ENCODE measurements at places on chromosomes 7 and 10. TPM values are rescaled to one million over a fixed set of nuclear protein-coding genes. Genes with fewer than 3 reads are reported as not detected.
A peak's percentile ranks its signal among the peaks of the same experiment; 100 is the strongest.

- no peak for DNase-seq
Observed at GRCh38 chr7:139203992-139204391, 27.0 kb upstream of the UBN2 start.

DNA sequence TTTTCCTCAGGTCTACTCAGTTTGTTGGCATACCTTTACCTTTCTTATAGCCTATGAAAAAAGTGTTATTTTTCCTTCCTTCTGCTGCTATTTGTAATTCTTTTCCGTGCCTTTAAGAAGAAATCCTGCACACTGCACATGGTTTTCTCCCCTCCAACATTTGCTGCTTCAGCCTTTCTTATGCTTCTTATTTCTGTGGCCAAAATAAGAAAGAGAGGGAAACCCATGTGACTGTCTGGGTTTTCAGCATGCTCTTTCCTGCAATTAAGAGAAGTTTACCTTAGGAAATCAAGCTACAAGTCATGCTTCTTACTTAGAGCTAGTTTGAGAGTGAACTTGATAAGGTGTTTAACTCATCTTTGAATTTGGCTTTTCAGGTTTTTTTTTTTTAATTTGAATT lies 11.0 kb downstream of the TBC1D12 start:
- DNase-seq, result no peak

GRCh38 chr10:97179731-97180362 lies 5.9 kb downstream of the SLIT1 start:
- DNase-seq, result no peak

GRCh38 chr10:48317321-48317990 lies 11.0 kb downstream of the MAPK8 start:
- no peak for DNase-seq

Gene CHST15
- total RNA-seq, result 0.16 TPM

GRCh38 chr7:112789817-112790585 lies at the start of gene TMEM168:
Gene TMEM168, minus strand, starts transcription at chr7:112790393. Its CDS starts 5,568 bp downstream, at chr7:112784825.
- peak; percentile 95 for DNase-seq

DNA sequence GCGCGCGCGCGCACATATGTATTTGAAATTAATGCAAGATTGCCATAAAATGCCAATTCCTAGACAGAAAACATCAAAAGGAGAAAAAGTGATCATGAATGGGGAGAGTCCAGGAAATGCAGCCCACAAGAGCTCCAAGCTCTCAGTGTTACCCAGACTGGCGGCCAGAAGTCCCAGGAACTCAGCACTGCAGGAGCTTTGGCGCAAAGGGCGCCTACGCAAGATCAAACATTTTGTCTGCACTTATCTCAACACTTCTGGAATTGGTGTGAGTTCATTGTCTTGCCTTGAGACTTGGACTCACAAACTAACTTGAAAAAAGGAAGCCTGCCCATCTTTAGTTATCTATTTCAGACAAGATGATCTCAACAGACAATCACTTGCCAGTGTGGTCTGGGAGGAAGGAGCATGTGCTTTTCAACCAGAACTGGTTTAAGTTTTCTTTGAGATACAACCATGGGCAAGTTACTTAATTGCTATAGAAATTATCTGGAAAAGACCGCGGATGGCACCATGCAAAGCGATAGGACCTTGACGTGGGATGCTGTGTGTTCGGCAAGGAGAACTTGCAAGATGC lies 77.2 kb downstream of the KIAA1549 start:
- peak; percentile 74 for DNase-seq

Gene NDUFB2
- 183 TPM for total RNA-seq

GRCh38 chr10:5545778-5546710 lies 21.3 kb downstream of the CALML3 start:
- no peak for DNase-seq

Gene ABI1
- total RNA-seq, result 54.5 TPM

Gene GALNT11
- 22.0 TPM for total RNA-seq

- no peak for DNase-seq
Observed at GRCh38 chr10:48496831-48497779, 107.8 kb downstream of the ARHGAP22 start.

DNA sequence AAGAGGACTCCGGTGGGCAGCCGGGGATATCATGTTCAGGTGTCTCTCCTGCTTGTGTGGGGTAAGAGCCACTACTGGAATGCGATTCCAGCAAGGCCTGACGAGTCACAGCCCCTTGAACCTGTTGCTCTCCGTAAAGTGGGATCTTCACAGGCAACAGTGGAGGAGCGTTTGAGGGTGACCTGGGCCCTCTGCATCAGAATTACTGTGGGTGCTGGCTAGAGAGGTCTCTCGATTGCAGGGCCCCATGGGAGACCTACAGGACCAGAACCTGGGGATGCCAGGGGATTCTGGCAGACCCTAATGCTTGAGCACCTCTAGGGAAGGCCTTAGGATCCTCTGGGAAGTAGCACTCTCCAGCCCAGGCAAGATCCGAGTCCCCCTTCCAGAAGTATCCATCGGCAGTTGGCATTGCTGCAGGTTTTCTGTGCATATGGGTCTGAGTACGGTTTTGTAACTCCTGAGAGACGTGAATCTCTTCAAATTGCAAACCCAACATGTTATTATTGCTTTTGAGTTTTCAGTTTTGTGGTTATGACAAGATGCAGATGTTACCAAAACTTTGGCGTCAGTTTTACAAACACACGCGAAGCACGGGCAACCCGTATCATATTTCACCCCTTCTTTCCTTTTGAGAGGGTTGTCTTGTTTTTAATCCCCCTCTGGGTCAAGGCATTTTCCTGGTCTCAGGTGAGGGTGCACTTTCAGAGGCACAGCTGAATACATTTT lies 4.6 kb downstream of the MGMT start:
- no peak for DNase-seq

- no peak for DNase-seq
Observed at GRCh38 chr7:134649226-134649775, 2.6 kb downstream of the BPGM start.

Gene MLXIPL
- not detected for total RNA-seq

Gene TBX20
- total RNA-seq, result 0.24 TPM

GRCh38 chr10:17066807-17067206 lies 62.8 kb downstream of the CUBN start:
- no peak for DNase-seq

- DNase-seq, result peak; percentile 64
Observed at GRCh38 chr7:111561654-111561903, 713 bp downstream of the IMMP2L start.

DNA sequence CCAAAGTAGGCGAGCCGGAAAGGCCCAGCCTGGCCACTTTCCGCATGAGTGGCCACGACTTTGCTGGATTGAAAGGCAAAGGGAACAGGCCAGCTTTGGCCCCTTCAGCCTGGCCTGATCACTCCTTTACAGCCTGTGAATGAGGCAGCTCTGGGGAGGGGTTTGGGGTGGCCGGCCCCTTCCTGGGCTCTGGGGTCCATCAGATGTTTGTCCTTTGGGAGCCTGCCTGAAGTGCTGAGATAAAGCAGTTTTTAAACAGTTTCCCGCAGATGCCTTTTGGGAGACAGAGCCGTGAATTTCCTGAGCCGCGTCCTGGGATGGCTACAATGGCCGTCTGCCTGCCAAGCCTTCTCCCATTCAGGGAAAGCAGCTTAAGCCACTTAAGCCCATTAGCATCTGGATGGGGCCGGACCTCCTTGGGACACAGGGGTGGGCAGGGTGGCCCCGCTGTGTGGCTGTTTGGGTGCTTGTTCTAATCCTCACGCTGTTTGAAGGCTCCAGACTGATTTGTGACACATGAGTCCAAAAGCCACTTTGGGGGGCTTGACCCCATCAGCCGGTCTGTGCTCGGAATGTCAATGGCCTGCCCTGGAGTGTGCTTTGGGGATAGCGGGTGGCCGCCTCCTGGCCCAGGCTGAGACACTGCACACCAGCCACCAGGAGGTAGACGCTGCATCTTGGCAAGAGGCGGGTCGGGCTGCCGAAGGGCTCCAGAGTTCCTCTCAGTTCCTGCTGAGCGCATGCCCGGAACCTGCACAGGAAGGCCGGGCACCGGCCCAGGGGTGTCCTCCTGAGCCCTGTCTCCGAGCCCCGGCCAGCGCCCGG lies 38.9 kb downstream of the NKX6-2 start:
- no peak for DNase-seq

DNA sequence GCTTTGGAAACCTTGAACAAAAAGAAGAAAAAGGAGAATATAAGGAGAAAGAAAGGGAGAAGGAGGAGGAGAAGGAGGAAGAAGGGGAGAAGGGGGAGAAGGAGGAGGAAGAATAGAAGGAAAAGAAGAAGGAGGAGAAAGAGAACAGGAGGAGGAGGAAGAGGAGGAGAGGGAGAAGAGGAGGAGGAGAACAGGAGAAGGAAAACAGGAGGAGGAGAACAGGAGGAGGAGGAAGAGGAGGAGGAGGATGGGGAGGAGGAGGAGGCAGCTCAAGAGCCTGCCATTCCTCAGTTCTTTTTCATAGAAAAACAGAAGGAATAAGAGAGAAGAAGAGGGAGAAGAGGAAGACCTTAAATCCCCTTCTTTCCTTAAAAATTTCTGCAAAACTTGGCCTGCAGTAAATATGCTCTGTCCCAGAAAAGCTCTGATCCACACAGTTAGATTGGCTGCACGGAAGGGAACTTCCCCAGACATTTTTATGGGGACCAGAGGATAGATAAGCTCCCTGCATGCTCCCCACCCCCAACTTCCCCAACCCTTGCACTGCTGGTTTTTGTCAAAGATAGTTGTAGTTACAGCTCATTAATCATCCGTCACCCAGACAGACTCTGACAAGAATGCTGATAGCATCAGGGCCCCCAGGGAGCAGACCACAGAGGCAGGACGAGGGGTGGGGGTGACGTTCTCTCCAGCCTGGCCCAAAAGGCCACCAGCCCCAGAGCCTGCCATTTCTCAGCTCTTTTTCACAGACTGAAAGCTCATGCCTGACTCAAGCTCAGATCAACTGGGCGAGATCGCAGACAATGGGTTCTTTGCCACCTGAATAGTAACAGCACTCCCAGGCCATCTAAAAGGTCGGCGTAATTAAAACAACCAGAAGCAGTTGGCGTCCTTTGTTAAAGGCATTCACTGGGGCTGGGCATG lies 34.5 kb upstream of the LYZL1 start:
- no peak for DNase-seq

Gene PNLIPRP2
- not detected for total RNA-seq

DNA sequence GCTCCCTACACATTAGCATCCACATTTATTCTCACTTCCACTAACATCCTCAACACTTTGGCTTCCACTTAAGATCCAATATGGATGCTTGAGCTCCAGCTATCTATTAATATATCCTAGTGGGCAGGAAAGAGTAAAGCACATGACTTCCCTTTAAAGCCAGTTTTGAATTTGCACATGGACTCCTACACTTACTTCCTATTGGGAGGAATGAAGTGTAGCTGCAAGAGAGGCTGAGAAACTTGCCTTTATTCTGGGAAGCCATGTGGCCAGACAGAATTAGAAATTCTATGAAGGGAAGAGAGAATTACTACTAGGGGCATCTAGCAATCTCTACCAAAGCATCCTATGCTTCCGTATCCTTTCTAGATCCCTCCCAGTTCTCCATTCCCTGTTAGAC lies 3.0 kb upstream of the TSPAN14 start:
- DNase-seq, result no peak

Gene NPFFR1
- not detected for total RNA-seq

Gene SDK1
- 0.16 TPM for total RNA-seq

GRCh38 chr10:3652886-3653285 lies 132.1 kb downstream of the KLF6 start:
- peak; percentile 70 for DNase-seq

DNA sequence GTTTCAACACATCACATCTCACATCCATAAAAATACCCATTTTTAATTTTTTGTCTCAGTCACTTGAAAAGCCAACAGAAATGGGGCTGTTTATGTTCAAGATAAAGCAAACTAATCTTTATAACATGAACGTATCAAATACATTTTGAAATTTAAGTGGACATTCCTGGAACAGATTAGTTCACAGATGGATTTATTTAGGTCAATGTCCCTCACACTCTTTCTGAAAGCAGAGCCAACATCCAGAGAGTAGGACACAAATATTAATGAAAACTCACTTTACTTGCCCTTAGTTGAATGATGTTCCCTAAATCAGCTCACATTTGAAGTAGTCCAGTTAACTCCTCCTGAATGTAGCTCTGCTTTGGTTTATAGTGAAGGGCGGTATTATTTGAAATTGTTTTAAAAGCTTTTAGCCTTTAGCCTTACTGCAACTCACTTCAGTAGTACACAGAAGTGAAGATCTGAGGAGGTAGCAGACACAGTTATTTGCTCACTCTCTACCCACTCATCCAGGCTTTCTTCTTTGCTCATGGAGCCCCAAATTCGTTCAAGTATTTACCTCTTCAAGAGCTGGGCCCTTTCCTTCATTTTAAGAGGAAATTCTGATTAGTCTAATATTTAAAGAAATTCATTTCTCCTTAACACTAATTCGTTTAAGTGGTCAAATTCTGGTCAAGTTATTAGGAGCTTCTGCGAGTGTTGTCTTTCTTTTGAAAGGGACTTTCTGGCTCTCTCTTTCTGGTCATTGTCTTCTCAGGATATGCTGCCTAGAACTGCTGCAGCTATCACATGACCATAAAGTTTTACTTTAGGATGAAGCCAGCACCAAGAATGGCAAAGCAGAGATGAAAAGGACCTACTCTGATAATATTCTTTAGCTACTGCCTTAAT lies 180.6 kb upstream of the AGR3 start:
- no peak for DNase-seq

Gene LIPF
- not detected for total RNA-seq

Gene CCL24
- not detected for total RNA-seq

Gene ZNF425
- 0.44 TPM for total RNA-seq

DNA sequence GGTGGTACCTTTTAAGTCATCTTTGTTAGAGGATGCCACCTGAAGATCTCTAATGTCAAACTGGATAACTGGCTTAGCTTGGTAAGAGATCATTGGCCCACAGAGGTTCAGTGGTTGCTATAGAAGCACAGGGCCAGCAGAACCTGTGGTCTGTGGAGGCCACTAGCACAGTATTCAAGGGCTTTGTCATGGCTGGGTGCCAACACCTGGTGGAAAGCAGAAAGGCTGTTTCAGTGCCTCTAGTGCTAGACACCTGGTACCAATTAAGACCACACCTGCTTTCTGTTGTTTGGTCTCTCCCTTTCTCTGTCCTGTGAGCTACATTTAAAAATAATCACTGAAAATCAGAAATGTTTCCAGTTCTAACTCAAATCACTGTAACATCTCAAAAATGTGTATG lies 10.0 kb upstream of the PCGF5 start:
- DNase-seq, result no peak

- DNase-seq, result peak; percentile 50
Observed at GRCh38 chr7:159192725-159193453, 48.2 kb upstream of the VIPR2 start.

GRCh38 chr10:123141791-123142700 lies 5.9 kb upstream of the HMX2 start:
- no peak for DNase-seq

GRCh38 chr7:1806354-1806753 lies 136.3 kb downstream of the ELFN1 start:
- no peak for DNase-seq

DNA sequence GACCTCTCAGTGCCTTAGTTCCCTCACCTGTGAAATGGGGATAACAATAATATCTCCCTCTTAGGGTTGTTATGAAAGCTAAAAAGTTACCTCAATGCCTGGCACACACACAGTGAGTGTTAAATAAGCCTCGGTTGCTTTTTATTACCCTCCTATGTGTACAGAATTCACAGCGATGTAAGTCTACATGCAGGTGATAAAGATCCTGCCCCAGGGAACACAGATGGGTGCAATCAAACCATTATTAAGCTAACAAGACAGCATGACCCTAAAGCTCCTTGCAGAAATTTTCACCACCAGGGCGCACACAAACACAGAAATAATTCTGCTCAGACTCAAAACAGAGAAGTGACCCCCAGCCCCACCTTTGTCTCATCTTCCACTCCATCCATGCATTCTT lies 261.9 kb downstream of the SNX10 start:
- DNase-seq, result no peak
